ENCODE measurements at places on chromosomes 1 and 21.

- no peak for DNase-seq
These were observed 28.0 kb downstream of the TBX15 start for GRCh38 chr1:118960026-118960561.

GRCh38 chr1:156677616-156678596 is 699 bp upstream of the NES start:
- no peak for DNase-seq

GRCh38 chr1:19311503-19311930 is 427 bp downstream of the AKR7A2 start:
- DNase-seq, result no peak

- DNase-seq, result no peak
These were observed 30.9 kb upstream of the GNPAT start for GRCh38 chr1:231210126-231210525.

- no peak for DNase-seq
These were observed 184.1 kb downstream of the PSMG1 start for GRCh38 chr21:38999161-38999560.

GRCh38 chr1:182337736-182338571 is 53.6 kb downstream of the GLUL start:
- DNase-seq, result no peak

DNA sequence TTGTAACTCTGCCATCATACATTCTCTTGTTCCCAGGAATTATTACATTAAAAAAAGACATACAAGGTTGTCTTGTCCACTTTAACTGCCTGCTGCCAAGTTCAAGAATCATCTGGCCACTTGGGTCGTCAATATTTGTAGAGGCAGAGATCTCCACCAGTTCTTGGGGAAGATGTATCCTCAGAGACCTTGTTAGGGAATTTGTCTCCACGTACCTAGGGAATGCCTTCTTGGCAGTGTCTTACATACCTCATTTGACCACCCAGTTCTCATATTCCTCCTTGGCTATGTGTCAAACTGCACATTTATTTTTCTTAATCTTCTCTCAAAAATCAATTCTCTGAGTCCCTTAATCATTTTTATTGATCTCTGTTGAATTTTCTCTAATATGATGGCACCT is 266.0 kb downstream of the SPATA17 start:
- no peak for DNase-seq

DNA sequence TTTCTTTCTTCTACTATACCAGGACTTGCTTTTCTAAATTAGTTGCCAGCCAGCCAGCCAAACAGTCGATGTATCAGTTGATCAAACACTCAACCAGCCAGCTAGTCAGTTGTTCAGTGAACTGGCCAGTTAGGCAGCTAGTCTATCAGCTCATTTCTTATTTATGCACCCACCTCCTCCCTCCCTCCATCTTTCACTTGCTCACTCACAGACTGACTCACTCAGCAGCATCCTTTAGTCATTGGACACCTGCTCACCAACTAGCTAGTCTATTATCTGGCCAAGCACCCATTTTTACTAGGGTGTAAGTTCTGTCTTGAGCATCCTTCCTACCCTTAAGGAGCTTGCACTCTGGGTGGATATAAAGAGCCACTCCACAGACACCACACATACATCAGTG is 5.9 kb upstream of the SPRR4 start:
- DNase-seq, result no peak

DNA sequence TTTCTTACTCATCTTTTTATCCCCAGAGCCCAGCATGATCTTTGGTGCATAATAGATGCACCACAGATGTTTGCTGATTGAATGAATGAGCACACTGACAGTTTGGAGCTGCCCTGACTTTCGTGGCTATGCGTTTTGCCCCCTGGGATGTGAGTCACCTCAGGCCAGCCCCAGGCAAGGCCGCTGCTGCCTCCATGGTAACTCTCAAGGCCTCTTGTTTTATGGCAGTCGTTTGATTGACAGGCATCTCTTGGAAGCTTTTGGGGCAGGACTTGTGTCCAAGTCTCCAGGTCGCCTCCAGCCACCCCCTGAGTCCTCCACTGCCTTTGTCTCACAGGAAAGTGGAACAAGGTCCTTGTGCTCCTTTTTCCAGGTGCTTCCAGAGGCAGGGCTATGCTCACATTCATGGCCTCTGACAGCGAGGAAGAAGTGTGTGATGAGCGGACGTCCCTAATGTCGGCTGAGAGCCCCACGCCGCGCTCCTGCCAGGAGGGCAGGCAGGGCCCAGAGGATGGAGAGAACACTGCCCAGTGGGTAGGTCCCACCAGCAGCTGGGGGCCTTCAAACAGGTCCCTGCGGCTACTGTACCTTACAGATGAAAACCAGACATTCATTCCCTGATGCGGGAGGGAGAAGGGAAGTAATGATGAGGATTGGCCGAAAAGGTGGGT is 11.2 kb downstream of the PSEN2 start:
- DNase-seq, result no peak

DNA sequence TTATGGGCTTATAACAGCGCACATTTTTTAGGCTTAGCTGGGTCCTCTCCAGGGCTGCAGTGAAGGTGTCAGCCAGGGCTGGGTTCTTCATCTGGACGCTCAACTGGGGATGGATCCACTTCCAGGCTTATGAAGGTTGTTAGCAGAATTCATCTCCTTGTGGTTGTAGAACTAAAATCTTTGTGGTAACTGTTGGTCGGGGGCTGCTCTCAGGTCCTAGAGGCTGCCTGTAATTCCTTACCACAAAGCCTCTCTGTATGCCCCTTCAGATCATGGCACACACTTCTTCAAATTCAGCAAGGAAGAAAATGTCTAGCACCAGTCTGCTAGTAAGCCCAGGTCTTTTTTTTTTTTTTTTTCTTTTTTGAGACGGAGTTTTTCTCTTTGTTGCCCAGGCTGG is 40.9 kb upstream of the EPS8L3 start:
- no peak for DNase-seq

DNA sequence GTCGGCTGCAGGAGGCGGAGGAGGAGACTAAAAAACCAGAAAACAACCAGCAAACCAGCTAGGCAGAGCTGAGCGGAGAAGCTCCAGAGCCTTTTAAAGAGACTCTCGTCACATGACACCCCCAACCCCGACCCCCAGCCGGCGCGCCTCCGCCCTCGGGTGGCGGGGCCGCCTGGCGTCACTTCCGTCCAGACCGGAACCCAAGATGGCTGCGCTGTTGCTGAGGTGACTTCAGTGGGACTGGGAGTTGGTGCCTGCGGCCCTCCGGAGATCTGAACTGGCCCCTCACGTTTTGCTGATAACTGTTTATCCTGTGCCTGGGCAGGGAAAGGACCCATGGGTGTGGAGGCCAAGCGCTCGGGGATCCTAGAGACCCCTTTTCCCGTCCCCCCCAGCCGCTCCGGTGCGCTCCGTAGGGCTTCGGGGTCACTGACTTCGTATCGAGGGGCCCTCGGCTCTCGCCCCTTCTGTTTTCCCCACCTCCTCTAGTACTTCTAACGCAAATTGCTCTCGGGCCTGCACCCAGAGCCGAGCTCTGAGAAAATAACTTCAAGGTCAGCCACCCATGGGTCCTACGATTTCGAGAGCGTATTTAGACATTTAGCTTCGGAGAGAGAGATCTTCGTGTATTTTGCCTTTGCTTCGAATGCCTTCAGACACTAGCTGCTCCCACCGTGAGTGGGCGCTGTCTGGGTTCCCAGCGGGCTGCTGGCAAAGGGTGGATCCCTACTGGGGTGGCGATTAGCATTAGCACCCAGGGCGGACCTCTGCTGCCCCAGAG is at the start of gene SDHC:
TSS of gene SDHC (plus strand) at position 181 of the 781 bp plus-strand sequence. CDS start at position 206, 25 bp downstream.
- peak; percentile 69 for DNase-seq

DNA sequence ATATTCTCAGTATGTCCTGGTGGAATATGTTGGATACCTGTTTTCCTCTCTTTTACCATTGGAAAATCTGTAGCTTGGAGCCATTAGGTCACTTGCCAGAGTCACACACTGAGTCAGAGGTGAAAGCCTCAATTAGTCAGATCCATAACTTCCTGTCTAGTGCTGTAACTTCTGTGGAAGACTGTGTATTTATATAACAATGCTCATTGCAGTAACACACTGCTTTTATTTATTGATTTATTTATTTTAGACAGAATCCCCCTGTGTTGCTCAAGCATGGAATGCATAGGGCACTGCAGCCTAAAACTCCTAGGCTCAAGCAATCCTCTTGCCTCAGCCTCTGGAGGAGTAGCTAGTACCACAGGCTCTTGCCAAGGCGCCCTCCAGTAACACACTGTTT is 1.3 kb upstream of the DOCK7 start:
- DNase-seq, result no peak

DNA sequence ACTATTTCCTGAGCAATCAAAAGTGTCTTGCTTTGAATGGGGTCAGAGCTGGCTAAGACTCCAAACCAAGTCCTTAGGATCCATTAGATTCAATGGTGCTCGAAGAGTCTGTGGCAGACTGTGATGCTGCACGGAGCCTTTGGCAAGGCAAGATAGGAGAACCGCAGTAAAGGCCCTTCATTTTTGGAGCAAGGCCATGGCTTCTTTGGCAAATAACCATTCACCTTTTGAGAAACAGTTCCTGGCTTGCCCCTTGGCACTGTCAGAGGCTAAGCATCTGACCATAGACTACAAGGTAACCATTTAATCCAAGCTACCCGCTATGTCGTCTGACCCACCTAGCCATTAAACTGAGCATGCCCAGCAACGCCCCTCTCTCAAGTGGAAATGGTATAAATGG is 45.2 kb downstream of the EDN2 start:
- no peak for DNase-seq

- no peak for DNase-seq
These were observed 35.2 kb downstream of the NENF start for GRCh38 chr1:212467843-212468482.

GRCh38 chr1:169138866-169139670 is 32.6 kb downstream of the ATP1B1 start:
- DNase-seq, result no peak

- DNase-seq, result no peak
These were observed 24.9 kb downstream of the DENND1B start for GRCh38 chr1:197750366-197750765.

- no peak for DNase-seq
These were observed 89.8 kb downstream of the TMEM200B start for GRCh38 chr1:29033829-29034466.

- DNase-seq, result no peak
These were observed 53.3 kb downstream of the EIF4G3 start for GRCh38 chr1:21123287-21123948.

- no peak for DNase-seq
These were observed 150.3 kb upstream of the IRF2BP2 start for GRCh38 chr1:234760303-234760723.

DNA sequence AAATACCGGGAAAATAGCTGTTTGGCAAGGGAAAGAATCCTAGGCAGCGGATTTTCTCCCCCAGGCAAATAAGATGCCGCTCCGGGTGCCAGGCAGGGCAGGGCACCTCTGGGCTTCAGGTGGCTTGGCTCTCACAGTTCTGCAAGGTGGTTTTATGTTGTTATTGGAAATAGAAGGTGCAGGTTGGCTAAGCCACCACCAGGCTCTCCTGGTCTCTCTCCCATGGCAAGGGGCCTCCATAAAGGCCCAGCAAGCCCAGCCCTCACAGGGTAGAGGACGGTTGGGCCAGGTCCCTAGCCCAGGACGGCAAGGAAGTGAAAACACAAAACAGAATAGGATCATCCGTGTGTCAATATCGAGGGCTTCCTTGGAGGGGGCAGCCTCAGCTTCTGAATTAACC is 37.6 kb upstream of the GPR153 start:
- DNase-seq, result no peak

DNA sequence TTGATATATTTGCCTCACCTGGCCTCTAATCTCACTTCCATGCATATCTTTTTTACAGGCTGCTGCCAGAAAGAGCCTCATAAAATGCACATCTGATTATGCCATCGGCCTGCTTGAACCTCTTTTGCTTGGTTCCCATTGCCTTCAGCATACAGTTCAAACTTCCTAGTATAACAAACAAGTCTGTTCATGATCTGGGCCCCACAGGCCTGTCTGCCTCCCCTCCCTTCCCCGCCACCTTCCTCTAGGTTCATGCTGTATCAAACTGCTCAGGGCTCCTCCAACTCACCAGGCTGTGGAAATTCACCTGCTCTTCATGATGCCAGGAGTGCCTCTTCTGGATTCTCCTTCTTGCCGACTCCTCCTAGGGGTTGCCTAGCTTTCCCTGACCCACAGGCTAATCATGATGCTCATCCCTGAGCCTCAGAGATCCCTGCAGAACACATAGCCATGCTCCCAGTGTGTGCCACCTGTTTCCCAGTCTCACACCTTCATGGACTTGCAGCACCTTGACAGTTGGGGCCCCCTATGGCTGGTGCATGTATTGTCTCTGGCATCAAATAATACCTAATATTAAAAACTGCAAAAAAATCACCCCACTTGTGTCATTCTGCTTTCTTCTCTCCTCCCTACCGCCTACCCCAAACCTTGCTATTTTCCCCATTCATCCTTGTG is 33.7 kb upstream of the CD2 start:
- no peak for DNase-seq

GRCh38 chr1:159826441-159827101 is at the start of gene SLAMF8:
Gene SLAMF8, plus strand, starts transcription at chr1:159826873. Its CDS starts 26 bp downstream, at chr1:159826899.
- DNase-seq, result no peak

DNA sequence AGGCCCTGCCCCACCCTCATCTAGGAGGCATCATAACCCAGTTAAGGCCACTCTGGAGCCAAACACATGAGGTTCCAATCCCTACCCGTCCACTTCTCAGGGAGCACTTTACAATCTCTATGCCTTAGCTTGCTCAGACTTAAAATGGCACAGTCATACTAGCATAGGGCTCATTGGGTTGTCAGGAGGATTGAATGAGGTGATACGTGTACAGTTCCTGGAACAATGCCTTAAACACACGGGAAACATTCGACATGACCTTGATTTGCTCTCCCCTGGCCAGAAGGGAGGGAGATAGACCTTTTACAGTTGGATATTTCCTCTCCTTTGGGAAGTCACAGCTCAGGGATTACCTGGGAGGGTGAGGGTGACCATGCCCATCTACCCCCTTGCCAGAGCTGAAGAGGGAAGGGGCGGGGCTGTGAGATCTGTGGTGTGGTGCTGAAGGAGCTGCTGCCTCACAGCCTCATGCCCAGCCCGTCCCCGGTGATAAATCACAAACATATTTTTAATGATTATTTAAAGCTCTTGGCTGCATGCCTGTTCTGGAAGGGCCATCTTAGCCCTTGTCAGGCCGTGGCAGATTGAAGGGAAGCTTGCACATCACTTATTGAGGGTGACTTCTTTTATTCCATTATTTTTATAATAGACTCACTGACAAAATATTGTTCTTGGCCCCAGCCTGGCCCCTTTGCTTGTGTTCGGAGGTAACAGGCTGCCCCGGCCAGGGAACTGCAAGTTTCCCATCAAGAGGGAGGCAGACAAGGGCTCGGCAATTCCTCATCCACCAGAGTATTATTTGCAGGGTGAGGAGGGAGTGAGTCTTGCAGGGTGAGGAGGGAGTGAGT is 83.4 kb downstream of the FOXD2 start:
- no peak for DNase-seq

- no peak for DNase-seq
These were observed 101.9 kb downstream of the SIK1 start for GRCh38 chr21:43325036-43325435.

Data from stimulated activated CD4-positive, alpha-beta T cell treated with anti-CD3 and anti-CD28 coated beads, Interleukin-1b, Interleukin-23, amount 100 ng/mL, for 24 hours (primary cell).